ENCODE measurements at places on chromosomes 5 and 9.

DNA sequence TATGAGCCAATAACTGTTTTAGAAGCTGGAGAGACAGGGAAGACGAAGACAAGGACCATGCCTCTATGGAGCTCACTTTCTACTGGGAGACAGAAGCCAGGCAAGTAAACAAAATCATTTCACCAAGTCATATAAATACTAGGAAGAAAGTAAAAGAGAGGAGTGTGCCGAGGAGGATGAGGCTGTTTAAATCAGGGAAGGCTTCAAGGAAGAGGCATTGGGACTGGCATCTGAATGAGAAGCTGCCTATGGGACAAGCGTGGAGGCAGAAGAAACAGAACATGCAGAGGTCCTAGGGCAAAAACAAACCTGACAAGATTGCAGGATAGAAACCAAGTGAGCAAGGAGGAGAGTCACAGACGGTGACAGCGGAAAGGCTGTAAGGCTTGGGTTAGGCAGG lies 68.1 kb upstream of the CPLX2 start:
- DNase-seq, result no peak

GRCh38 chr5:57503433-57503832 lies 20.8 kb upstream of the ACTBL2 start:
- no peak for DNase-seq

DNA sequence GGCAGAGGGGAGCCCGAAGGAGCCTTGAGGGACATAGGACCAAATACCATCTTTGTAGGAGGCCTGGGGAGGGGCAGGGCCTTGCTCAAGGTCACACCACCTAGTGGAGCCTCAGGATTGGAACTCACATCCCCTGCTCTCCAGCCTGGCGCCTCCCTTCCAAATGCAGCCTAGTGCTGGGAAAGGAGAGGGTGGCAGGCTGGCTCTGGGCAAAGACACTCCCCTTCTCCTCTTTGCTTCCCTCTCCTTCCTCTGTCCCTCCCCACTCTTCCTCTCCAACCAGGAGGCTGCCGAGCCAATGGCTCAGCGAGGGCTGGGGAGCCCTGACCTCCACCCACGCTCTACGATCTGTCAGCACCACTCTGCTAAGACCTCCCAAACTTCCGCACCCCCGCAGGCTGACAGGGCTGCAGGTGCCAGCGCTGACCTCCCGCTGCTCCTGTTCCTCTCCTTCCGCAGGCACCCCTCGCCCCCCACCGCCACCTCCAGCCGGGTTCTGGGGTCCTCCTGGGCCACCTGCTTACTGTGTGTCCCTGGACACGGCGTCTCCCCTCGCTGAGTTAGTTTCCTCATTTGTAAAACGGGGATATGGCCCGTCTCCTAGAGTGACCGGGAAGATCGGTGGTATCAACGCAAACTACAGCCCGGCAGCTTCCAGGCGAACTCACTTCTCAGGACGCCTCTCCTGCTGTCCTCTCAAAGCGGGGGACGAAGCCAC lies 52.9 kb downstream of the C9orf50 start:
- no peak for DNase-seq

GRCh38 chr5:74530326-74531050 lies 110.0 kb downstream of the ENC1 start:
- DNase-seq, result no peak

GRCh38 chr5:151295138-151295537 lies 8.4 kb downstream of the SLC36A3 start:
- no peak for DNase-seq

DNA sequence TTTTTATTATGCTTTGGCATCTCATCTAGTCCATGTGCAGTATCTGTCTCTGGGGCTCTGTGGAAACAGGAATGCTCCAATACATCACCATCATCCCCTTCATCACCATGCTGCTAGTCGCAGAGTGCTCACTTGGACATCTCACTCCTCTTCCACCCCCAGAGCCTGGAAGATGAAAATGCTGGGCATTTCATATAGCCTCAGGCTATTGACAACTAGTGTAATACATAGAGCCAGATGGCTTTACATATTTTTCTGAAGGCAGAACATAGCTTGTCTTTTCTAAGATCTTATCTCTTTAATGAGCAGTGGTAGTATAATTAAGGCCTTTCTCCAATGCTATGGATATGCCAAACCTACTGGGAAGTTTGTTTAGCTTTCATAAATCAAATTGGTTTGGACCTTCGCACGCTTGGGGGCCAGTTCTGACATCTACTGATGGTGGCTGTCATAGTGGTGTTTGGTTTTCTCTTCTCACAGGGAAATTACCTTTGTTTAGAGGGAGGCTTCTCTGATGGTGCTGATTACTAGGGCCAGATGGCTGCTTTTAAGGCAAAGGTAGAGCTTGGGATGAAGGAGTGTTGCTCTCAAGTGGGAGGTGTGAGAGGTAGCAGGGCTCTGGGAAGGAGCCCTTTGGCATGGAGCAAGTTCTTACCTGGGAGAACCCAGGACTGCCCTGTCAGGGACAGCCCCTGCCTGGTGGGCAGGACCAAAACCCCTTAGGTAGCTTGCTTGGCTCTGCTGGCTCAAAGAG lies 63.1 kb upstream of the CXCL14 start:
- no peak for DNase-seq

- no peak for DNase-seq
These were observed 326.7 kb upstream of the GRAMD2B start for GRCh38 chr5:126096442-126097006.

DNA sequence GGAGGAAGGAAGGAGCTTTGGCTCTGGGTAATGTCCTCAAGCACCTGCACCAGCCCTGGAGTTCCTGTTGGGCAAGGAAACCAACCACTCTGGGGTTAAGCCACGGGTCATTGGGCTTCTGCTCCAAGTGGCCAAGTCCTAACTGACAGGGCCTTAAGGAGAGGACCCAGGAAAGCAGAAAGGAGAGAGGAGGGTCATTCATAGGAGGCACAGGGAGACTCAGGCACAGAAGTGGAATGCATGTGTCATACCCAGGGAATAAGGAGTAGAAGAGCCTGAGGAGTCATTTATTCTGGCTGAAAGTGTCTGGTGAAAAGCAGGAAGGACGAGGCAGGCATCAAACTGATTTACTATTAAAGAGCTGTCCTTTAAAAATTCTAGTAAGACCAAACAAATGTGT lies 129.2 kb downstream of the DMRT2 start:
- no peak for DNase-seq

GRCh38 chr5:885529-885928 lies 7.1 kb downstream of the BRD9 start:
- peak; percentile 81 for DNase-seq

DNA sequence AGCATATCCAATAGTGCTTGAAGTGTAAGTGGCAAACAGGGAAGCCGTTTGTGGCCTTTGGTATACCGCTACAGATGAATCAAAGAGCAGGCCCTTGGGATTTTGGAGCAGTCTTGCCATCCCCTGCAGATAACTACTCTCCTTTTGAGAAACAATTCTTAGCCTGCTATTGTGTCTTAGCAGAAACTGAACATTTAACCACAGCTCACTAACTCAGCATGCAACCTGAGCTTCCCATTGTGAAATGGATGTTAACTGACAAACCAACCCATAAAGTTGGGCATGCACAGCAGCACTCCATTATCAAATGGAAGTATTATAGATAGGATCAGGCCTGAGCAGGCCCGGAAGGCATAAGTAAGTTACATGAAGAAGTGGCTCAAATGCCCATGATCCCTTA lies 315.3 kb upstream of the PTGER4 start:
- DNase-seq, result no peak

- DNase-seq, result no peak
These were observed 9.3 kb downstream of the SCAMP1 start for GRCh38 chr5:78369680-78370079.

DNA sequence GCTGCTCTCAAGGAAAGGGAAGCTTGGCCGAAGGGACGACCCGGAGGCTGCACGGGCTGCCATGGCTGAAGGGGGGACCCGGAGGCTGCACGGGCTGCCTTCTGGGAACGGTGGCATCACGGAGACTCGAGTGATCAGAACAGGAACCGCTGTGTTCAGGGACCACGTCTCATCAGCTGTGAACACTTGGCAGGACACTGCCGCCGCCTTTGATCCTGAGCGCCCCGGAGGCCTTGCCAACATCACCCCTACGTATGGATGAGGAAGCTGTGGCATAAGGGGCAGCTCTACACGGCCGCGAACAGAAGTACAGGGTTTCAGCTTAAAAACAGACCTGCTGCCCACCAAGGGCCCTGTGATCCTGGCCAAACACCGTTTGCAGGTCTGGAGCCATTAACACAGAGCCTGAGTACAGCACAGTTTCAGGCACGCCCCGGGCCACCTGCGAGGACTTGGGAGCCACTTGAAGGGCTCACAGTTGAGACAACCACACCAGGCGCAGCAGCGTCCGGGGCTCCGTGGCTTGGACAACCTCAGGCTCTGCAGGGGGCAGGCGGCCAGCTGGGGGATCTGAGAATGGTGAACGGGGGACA lies 23.9 kb upstream of the TERT start:
- peak; percentile 79 for DNase-seq

- DNase-seq, result no peak
These were observed 30.6 kb downstream of the CLINT1 start for GRCh38 chr5:157828105-157828943.

DNA sequence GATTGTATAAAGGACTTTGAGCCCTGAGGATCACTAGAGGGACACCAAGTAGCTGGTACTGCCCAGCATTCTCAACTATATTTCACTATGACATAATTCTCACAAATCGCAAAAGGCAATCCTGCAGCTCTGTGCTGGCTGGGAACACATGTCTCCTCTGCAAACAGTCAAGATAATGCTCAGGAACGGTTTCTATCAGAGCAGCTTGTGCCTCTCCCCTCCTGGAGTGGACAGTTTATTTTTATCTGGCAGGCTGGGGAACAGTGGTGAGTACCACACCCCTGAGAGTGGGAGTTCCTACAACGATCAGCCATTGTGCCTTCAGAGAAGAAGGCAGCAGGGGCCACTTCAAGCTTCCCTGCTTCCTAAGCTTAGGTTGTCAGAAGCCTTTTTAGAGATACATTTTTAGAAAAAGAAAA lies 65.8 kb downstream of the ERAP1 start:
- DNase-seq, result no peak

DNA sequence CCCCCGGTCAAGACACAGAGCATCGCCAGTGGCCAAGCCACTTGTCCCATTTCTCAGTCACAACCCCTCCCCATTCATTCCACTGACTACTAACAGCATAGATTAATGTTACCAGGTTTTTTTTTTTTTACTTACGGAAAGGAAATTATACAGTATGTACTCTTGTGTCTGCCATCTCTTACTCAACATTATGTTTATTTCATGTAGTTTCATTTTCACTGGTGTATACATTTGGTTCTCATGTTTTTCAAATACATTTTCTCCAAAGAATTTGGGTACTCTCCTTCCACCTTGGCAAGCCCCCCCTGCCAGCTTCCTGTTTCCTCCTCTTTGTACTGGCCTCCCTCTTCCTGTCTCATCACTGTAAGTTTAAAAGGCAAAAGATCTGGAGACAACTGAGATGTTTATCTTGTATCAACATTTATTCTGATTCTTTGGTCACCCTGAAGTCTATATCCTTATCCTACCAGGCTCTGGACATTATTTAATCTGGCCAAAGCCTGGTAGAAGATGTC lies 207.3 kb downstream of the SAXO1 start:
- no peak for DNase-seq

GRCh38 chr5:11009576-11009975 lies 248.5 kb upstream of the DAP start:
- no peak for DNase-seq

DNA sequence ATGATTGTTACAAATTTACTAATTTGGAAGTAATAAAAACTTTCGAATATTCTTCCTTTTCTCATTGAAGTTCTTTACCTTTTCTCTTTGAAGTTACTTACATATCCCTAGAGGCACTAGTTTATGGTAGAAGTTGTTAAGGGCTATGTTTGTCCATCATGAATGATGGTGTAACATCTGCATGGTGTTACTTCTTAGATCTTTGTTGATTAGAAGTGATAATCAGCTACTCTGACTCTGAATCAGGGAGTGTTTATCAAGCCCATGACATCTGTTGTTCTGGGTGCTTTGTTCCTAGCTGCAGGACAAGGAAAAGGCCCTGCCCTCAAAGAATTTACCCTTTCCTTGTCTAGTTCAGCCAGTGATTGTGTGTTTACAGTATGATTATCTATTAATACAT lies 32.9 kb downstream of the MAP3K1 start:
- no peak for DNase-seq

GRCh38 chr5:2207416-2208238 lies 324.9 kb upstream of the IRX4 start:
- DNase-seq, result no peak

- DNase-seq, result no peak
These were observed 12.0 kb upstream of the TOR2A start for GRCh38 chr9:127746959-127747569.

- DNase-seq, result no peak
These were observed 634.9 kb upstream of the ZNF608 start for GRCh38 chr5:125381290-125381689.

- no peak for DNase-seq
These were observed 58.8 kb upstream of the MINAR2 start for GRCh38 chr5:129689045-129689444.

GRCh38 chr9:84136119-84136868 lies 155.7 kb downstream of the RMI1 start:
- no peak for DNase-seq

DNA sequence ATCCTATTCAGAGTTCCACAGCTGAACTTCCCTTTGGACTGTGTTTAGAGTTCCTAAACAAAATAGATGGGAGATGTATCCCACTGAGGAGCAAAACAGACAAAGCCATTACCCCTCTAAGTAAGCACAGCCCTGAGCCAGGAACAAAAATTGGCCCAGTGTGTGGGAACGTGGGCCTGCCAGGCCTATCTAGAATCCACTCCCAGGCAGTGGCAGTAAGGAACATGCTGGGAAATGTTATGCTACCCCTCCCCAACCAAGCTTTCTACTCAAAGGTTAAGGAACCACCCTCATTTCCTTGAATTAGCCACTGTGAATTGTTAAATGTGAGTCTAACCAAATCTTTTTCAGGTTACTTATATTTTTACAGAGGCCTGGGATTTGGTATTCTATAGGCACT lies 405.1 kb upstream of the PTGER4 start:
- no peak for DNase-seq

DNA sequence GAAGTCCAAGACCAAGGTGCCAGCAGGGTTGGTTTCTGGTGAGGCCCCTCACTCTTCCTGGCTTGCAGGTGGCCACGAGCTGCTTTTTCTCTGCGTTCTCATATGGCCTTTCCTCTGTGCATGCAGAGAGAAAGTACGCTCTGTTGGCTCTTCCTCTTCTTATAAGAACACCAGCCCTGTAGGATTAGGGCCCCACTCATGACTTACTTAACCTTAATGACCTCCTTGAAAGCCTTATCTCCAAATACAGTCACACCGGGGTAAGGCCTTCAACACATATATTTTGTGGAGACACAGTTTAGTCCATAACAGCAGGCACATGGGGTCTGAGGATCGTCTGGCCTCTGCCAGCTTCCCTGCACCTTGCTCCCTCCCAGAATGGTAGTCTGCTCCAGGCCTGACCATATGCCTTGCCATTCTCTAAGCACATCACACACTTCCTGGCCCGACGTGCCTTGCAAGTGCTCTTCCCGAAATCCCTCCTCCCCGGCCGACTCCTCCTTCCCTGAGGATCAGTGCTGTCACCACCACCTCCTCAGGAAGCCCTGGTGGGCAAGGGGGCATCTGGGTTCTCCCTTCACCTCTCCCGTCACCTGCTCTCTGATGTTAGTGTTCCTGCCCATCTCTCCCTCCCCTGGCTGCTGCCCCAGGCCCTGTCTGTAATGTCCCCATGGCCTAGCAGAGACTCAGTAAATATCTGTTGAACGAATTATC lies 200.7 kb downstream of the AOPEP start:
- no peak for DNase-seq

All from chondrocyte (in vitro differentiated cells).